ENCODE measurements at places on chromosomes 3 and 15.

GRCh38 chr3:49199239-49199899 is 28.0 kb downstream of the KLHDC8B start:
- DNase-seq: no peak

DNA sequence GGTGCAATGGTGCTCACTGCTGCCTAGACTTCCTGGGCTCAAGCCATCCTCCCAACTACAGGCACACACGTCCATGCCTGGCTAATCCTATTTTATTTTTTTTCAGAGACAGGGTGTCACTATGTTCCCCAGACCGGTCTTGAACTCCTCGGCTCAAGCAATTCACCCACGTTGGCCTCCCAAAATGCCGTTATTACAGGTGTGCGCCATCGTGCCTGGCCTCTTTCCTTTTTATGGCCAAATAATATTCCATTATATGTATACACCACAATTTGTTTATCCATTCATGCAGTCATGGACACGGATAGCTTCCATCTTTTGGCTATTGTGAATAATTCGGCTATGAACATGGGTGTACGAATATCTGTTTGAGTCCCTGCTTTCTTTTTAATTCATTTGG is 962 bp upstream of the NEK4 start:
- DNase-seq: no peak

DNA sequence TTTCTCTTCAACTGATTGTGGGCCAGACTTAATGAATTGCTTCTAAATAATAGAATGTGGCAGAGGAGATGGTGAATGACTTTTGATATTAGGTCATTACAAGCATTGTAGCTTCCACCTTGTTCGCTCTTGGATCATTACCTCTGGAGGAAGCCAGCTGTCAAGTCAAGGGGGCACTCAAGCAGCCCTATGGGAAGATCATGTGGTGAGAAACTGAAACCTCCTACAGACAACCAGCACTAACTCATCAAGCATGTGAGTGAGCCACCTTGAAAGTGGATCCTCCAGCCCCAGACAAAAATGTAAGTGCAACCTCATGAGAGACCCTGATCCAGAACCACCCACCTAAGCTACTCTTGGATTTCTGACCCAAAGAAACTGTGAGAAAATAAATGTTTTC is 109.8 kb upstream of the TBC1D5 start:
- DNase-seq: no peak

DNA sequence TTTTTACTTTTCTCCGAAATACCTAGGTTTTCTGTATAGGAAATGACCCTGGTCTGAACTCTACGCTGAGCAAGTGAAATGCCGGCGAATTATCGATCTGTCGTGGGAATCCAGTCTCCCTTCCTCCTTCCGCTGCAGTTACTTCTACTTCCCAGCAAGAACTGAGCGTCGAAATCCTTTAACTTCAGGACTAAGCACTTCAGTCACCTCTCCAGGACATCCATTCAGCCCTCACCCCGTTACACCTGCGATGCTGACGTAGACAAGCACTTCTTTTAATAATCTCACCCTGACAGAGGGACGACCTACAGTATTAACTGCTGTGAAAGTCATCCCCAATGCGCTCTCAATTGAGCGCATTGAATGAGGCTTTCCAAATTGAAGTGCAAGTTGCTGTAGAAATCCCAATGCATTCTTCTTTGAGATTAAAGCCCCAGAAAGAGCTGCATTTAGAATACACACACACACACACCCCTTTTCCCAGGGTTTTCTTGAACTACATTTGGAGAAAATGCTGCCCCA is 1.3 kb downstream of the TOP2B start:
- DNase-seq: peak; percentile 9

- DNase-seq: no peak
Measured at GRCh38 chr15:74044267-74045110, 37.9 kb downstream of the GOLGA6A start.

DNA sequence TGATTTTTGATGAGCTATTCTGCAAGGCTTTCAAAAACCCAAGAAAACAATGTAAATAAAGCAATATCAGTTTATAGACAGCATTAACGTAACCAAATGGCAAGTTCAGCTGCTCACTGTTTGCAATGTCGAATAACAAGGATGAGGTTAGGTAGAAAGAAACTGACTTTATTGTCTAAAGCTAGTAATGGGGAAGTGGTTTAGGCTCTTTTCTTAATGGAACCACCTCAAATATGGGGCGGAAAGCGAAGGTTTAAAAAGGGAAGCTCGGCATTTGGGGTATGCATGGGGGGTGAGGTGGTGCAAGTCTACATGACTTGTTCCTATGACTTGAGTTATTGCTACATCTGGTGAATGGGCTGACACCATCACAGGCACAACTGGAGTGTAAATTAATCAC is 1060.2 kb downstream of the NSUN3 start:
- no peak for DNase-seq

- no peak for DNase-seq
Measured at GRCh38 chr3:153291059-153291685, 129.1 kb downstream of the RAP2B start.

DNA sequence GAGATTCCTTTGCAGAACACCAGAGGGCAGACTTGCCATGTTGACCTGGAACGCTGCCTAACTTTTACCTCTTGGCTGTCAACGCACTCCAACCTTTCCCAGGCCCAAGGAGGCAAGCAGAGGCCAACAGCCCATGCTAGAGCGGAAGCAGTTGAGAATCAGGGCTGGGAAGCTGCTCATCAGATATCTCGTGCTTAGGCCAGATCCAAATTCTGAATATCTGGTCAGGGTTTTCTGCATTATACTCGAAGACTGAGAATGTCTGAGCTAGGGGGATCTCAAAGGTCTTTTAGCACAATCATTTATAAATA is 2.5 kb downstream of the XIRP1 start:
- DNase-seq: peak; percentile 45

GRCh38 chr15:27671819-27672437 is 427.2 kb downstream of the OCA2 start:
- no peak for DNase-seq

DNA sequence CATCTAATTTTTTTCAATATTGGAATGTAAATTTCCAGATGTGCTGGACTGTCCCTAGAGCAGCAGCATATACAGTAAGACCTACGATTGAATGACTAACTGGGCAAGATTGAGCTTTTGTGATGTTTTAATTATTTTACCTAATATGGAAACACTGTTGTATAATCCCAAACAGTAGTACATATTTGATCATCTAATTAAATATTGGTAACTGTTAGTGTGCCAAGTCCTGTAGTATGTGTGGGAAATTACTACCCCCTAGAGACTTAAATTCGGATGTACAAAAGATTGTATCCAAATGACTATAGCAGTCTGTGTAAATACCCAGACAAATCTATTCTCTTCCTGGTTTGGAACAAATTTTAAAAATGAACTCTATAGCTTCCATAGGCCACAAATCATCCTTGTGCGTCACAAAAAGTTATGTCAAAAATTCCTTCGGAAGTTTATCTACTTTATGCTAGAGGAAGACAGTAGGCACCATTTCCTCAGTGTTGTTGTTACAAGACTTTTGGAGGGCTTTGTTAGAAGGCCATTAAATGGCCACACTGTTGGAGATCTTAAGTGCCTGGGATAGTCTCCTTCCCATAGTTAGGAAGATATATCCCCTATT is 41.6 kb downstream of the NKIRAS1 start:
- no peak for DNase-seq

DNA sequence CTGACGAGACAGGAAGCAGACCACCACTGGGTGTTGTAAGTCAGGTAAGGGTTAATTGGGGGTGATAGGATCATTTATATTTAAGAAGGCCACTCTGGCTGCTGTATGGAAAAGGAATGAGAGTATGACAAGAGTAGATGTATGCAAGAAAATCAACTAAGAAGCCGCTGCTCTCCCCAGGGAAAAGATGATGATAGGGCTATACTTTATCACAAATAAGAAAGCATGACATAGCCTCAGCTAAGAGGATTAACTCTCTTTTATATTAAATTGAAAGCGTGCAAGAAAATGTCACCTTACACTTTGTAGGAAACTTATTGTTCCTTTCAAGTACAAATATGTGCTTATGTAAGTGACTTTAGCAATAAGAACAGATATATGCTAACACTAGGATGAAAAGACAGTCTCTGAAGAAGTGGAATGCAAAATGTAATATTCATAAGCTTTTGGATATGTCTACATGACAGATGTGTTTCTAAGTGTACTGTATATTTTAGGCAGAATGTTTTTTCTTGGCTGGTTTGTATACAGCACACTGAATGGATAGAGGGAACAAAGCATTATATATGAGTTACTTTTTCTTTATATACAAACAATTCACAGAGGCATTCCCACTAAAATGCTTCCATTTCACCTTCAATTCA is 8.7 kb upstream of the NDUFB4 start:
- DNase-seq: no peak

DNA sequence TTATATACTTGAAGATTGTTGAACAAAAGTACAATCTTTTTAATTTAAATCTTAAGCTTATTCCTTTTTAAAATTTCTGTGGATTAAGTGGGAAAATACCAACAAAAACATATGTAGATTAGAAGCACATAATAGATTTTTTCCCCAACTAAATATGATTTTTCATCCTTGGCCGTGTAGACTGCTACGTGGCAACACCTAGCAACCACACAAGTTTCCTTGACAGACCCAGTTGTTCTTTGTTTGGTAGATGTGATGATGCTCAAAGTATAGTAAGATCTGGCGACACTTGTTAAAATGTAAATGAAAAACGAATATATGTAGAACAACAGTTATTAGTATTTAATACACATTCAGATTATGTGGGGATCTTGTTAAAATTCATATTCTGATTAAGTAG is 271.0 kb upstream of the ROBO2 start:
- DNase-seq: no peak

- DNase-seq: no peak
Measured at GRCh38 chr3:179414804-179415203, 36.5 kb downstream of the GNB4 start.

- DNase-seq: no peak
Measured at GRCh38 chr3:122468896-122469533, 45.7 kb downstream of the KPNA1 start.

- DNase-seq: peak; percentile 43
Measured at GRCh38 chr15:92810418-92811138, 89.5 kb upstream of the CHD2 start.

DNA sequence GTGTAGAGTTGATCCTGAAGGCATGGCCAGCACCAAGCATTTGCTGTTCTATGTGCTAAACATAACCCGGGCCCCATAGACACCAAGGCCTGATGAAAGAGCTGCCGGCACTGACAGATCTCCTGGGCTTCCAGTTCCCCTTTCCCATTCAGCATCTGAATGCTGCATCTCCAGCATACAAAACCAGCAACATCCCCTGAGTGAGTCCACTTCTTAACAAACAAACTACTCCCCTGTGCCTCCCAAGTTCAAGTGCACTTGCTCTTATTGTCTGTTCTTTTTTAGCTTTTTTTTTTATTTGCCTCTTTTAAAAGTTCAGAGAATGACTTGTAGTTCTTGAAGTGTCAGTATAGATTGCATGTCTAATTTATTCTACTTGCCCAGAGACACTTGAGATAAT is 156.0 kb downstream of the EDEM1 start:
- DNase-seq: no peak

- no peak for DNase-seq
Measured at GRCh38 chr3:67196677-67197076, 198.6 kb downstream of the KBTBD8 start.

- DNase-seq: no peak
Measured at GRCh38 chr3:11159421-11159904, 5.2 kb downstream of the HRH1 start.
